Activated CD4-positive, alpha-beta T cell treated with anti-CD3 and anti-CD28 coated beads for 1 hour (primary cell): ENCODE measurements at places on chromosomes 12 and 14.

- no peak for DNase-seq
Measured at GRCh38 chr14:30410986-30411385, 148.0 kb upstream of the G2E3 start.

- DNase-seq: no peak
Measured at GRCh38 chr14:77140359-77141213, 1.0 kb downstream of the ZDHHC22 start.

- DNase-seq: no peak
Measured at GRCh38 chr12:111454716-111455447, 49.2 kb downstream of the SH2B3 start.

GRCh38 chr12:25101092-25101445 is 93.9 kb downstream of the DNAI7 start:
- no peak for DNase-seq

DNA sequence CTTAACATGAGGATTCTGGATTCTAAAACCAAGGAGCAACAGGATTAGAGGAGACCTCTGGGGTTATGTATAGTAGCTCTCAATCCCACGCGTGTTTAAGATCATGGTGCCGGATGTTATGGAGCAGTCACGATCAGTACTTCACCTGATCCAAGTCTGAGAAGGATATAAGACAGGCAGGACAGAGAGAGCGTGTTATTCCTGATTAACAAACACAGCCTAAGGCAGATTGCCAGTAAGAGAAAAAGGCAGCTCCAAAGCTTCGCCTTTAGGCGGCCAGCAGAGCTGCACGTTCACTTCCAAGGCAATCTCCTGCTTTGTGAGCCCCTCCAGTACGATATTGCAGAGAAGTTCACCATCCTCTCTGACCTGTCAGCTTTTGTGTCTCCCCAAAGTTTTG is 5.5 kb downstream of the SETD3 start:
- DNase-seq: no peak

- DNase-seq: no peak
Measured at GRCh38 chr12:109386059-109386433, 38.3 kb downstream of the MYO1H start.

- DNase-seq: no peak
Measured at GRCh38 chr12:989751-990660, 1.0 kb upstream of the ERC1 start.

DNA sequence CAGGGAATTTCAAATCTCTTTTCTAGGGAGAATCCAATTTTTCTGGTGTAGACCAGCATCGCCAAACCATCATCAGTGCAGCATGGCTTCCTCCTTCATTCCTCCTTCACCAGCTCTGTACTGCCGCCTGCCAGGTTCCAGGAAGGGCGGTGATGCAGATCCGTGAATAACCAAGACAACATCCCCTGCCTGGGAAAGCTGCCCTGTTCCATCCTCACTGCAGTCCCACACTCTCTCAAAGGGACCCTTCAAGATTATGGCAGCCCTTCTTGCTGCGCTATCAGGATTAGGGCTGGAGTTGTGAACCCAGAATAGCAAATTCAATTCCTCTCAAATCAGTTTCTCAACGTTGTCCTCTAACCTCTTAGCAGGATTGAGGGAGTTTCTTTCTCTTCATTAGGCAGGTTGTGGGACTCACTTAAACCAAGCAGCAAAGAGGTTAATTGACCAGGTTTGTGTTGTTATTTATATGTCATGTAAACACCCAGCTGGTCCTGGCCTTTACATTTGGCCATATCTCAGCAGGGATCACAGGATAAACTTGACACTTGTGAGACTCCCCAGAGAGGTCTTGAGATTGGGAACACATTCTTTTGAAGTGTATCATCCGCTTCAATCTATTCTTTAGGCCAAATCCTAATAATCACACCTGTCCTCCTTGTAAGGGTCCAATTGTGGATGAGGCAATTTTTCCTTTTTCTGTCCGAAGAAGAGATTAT is 26.2 kb downstream of the TMEM30B start:
- no peak for DNase-seq

DNA sequence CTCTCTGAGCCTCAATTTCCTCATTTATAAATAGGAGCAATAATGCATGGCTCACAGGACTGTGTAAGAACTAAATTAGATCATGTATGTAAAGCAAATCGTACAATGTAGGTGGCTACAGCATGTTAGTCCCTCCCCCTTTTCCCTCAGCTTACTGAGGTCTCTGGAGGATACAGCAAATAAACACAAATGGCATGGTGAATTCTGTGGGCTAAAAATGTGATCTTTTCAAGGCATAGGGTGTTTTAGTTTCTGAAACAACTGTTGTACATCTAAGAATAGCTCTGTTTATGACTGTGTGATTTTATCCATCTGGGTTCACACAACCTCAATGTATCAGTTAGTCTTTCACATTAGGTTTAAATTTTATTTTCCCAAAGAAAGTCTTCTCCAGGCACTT is 121.2 kb upstream of the PLEKHG7 start:
- no peak for DNase-seq

DNA sequence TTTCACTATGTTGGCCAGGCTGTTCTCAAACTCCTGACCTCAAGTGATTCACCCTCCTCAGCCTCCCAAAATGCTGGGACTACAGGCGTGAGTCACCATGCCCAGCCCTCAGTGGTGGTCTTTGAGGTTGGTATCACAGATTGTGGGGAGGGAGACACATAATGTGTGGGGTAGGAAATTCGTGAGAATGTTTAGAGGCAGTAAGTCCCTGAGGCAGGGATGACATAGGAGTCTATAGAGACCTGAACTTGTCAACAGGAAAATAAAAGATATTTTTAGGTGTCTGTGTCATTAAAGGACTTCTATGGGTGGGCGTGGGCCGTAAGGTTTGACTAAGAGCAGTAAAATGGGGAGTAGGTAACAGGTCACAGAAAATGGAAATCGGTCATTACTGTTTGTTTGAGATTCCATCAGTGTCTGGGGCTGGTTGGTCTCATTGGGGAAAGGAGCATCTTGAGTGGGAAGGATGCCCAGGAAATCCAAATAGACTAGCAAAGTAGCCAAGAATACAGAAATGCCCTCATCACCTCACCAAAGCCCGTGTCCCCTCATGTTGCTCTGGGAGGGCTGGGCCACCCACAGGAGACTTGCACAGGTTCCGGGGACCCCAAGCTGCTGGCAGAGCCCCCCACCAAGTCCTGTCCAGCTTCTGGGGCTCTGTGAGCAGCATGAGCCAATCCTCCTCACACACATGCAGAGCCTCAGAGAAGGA is 63.6 kb upstream of the BCL2L14 start:
- DNase-seq: peak; percentile 20

GRCh38 chr14:68376067-68376779 is 416.6 kb downstream of the ZFP36L1 start:
- DNase-seq: no peak

DNA sequence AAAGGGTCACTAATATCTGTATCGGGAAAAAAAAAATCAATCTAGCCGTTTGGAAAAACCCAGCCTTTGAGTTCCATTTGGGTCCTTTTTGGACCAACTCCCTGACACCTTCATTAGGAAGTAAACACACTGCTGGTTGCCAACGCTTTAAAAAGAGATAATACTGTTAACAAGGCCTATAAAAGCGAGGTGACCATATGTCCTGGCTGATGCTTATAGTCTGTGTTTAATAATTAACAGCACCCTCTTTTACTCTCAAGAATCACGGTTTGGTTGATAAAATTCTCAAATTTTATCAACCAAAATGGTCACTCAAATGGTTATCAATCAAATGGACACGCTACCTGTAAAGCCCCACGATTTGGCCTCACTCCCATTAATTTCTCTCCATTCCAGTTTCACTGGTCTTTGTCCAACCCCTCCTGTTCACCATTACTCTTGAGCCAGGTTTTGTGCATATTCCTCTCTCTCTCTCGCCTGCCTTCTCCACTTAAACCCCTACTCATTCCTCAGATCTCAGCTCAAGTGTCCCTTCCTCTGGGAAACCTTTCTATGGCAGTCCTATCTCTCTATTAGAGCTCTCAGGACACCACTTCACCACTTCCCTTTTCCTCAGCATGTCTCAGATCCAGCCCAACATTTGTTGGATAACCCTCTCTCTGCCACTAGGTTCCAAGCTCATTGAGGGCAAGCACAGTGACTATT is 9.5 kb downstream of the BTG1 start:
- no peak for DNase-seq

DNA sequence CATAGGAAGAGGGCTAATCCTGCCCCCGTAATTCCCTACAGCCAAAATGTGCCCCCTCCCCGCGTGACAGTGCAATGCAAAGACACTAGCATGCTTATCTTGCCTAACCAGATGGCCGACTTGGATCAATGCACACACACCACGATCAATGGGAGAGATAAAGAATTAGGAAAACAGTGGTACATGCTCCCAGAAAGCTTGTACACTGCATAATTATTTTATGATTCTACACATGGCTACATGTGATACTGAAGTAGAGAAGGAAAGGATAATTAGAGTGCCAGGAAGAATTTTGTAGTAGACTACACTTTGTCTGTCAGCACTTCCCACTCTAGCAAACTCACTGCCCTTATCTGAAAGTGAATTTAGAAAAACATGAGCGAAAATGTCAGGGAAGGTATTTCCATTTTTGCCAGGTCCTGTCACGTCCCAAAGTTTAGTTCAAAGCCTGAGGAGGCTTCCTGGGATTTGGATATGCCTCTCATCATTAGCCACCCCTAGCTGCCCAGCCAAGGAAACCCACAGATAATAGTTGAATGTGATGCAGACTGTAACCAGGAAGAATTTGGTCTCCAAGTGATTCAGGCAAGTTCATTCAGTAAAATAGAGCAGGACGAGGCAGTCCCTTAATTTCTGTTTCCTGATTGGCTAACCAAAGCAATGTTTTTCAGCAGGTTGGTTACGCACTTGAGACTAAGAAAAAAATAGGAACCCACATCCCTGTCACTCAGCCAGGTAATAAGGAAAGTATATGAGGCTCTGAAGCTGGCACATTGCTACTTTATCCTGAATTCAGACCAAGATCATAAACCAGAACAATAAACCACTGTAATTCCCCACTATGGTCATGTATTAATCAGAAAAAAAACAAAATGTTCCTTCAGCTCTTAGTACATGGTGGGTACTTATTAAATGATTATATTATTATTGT is 199.6 kb upstream of the OTX2 start:
- DNase-seq: no peak
